ENCODE measurements at places on chromosomes 12 and 14.

DNA sequence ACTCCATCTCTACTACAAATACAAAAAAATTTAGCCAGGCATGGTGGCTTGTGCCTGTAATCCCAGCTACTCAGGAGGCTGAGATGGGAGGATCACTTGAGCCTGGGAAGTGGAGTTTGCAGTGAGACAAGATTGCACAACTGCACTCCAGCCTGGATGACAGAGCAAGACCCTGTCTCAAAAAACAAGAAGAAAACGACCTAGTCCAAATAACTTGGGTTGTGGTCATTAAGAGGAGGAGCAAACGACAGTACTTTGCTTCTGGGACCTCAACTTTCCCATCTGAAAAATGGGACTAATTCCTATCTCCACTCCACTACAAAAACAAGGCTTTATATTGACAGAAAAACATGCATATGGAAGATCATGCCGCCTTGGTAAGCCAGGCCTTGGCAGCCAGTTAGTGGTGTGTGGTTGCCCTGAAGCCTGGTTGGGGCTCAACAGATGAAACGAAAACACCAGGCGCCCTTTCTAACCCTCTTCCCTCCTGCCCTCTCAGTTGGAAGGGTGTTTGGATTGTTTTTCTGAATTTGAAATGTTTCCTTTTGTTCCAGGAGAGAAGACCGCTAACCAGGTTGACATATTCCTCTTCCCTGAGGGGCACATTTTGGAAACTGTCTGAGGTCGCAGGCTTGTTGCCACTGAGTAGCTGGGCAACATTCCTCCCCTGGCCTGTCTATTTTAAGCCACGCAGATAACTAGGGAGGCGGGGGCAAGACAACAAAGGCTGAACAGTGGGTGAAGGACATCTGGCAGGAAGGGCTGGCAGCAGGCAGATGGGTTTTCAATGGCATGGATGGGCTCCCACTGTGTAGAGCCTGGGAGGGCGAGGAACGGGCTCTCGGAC, 13.7 kb upstream of the VPS37B start:
- no peak for DNase-seq

DNA sequence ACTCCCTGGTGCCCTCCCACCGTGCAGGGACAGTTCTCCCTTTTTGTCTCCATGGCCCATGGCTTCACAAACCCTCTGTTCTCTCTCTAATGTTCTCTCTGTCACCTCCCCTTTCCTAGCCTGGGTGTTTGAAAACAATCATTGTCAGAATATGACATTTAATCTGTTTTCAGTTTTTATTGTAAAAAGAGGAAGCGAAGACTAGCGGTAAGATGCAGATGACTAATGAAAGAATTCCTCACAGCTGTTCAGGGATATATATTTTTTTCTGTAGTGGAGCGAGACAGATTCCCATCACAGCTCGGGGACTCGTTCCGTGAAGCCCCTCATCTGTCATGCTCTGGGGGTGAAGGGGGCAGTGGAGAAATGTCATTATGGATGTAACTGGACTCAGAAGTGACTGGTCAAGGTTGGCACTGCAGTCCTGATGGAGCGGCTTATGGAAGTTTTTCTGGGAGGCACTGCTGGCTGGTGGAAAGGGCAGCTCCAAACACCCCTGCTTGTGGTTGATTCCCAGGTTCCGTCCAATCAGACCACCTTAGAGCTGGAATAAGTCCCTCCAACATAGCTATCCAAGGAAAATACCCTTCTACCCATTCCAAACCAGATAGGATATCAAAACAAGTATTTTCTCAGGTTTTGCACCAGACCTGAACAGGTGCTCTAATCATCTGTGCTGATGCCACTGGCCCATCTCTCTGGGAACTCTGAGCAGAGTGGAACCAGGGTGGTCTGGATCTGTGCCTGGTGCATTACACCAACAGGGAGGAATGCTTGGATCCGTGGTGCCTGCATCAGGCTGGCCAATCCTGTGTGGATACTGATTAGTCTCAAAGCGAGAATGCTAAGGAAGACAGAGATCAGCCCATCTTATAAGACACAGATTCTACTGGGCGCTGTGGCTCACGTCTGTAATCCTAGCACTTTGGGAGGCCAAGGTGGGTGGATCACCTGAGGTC, 84.7 kb downstream of the GPATCH2L start:
- no peak for DNase-seq

GRCh38 chr14:43539210-43539609, 967.9 kb downstream of the FSCB start:
- DNase-seq = no peak

DNA sequence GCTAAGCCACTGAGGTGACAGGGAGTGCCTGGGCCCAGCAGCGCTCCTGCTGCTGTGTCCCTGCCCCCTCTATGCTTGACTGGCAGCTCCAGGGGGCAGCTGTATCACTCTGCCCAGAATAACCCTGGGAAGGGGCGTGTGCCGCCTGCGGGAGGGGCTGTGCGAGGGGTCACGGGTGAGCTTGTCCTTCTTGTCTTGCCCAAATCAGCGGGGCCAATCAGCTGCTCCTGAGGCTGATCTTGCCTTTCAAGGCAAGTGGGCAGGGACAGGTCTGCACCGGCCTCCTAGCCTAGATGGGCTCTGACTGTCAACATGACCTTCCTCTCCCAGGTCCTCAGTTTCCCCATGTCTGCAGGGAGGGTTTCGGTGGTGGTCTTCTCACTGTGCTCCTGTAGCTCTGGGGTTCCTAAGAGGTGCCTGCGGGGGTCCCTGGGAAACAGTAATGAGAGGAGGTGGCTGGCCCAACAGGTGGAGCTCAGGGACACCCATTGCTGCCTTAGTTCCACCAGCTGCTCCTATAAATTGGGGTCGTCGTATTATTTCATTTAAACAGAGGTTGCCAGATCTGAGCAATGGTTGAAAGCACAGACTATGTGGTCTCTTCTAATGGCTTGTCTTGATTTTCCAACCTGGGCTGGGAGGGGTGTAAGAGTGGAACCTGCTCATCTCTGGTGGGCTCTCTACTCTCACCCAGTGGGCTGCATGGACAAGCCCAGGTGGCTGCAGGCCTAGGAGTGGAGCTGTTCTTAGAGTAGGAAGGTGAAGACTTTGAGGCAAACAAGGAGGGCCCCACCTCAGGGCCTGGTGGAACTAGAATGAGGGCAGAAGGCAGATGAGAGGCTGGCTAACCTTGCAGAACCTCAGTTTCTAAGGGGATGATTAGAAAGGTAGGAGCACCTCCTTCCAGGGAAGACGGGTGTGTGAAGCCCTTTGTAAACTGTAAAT, 11.7 kb downstream of the RTL1 start:
- no peak for DNase-seq

DNA sequence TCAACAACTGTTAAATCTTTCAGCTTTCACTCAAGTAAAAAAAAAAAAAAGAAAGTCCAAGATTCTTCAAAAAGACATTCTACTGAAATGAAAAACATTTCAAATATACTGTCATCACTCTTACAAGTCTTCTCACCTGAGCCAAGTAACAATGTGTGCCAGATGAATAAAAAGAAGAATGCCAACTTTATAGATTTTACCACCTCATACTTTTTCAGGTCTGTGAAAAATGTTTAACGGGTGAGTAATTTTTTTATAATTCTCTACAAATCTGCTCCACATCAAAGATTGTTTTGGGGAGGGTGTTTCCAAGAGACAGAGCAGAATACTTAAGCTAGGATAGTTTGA, 181.0 kb upstream of the BMP4 start:
- no peak for DNase-seq

GRCh38 chr12:2691345-2692071, 103.3 kb upstream of the FKBP4 start:
- DNase-seq = peak; percentile 51

GRCh38 chr14:70706177-70706576, 64.5 kb downstream of the TTC9 start:
- no peak for DNase-seq

DNA sequence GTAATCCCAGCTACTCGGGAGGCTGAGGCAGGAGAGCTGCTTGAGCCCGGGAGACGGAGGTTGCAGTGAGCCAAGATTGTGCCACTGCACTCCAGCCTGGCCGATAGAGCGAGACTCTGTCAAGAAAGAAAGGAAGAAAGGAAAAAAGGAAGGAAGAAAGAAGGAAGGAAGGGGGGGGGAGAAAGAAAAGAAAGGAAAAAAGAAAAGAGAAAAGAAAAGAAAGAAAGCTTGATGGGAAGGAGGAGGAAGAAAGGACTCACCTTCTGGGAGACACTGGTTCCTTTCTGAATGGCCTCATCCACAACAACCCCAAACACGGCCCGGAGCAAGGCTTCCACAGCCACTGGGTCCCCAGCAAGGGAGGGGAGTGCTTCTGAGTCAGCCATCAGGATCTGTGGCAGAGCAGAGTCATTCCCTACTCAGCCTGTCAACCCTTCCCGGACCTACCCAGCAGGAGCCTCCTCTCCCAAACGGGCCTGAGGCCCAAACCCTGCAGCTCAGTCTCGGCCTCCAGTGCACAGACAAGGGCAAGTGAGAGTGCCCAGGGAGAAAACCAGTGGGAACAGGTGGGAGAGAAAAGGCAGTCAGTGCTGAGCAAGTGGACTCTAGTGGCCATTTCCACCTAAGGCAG, 7.3 kb upstream of the ZNF740 start:
- no peak for DNase-seq

- no peak for DNase-seq
These were observed 48.8 kb downstream of the NUAK1 start for GRCh38 chr12:106089935-106090334.

- DNase-seq = no peak
These were observed 28.7 kb downstream of the MAPKAPK5 start for GRCh38 chr12:111870706-111871105.

- no peak for DNase-seq
These were observed 161.3 kb upstream of the FAR2 start for GRCh38 chr12:28987538-28988324.

- no peak for DNase-seq
These were observed 98.5 kb downstream of the PHLDA1 start for GRCh38 chr12:75933101-75933500.

GRCh38 chr14:74619672-74620131, 7.7 kb upstream of the LTBP2 start:
- no peak for DNase-seq

GRCh38 chr12:108324351-108325017, 14.6 kb downstream of the CMKLR1 start:
- DNase-seq = no peak

DNA sequence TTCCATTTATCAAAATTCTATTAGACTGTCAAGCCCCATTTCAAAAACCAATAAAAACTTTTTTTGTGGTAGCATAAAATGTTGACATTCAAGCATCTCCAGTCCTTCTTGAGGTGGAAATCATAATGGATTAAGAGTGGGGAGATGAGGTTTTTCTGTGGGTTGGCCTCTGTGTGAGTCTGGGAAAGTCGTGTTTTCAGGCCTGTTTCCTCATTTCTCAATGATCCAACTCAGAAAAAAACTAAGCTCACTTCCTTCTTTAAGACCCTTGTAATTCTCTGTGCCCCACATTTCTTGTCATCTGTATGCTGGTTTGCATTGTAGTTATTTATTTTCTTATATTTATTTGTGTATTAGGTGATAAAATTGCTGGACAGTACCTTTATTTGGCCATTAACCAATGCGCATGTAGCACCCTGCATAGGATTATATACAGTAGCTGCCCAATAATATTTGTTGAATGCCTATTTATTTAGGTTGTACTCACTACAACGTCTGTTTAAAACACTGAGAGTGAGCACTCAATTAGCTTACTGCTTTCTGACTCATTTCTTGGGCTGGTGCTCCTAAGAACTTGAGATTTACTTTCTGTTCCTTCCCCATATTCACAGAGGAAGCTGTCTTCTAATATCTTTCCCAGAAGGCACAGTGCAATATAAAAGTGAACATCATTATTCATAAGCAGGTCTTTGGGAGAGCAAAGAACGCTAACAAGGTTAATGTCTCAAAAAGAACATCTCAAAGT, 121.9 kb downstream of the DNAI7 start:
- DNase-seq = no peak
